ENCODE measurements at places on chromosomes 7 and 10. TPM values are rescaled to one million over a fixed set of nuclear protein-coding genes. Genes with fewer than 3 reads are reported as not detected.

DNA sequence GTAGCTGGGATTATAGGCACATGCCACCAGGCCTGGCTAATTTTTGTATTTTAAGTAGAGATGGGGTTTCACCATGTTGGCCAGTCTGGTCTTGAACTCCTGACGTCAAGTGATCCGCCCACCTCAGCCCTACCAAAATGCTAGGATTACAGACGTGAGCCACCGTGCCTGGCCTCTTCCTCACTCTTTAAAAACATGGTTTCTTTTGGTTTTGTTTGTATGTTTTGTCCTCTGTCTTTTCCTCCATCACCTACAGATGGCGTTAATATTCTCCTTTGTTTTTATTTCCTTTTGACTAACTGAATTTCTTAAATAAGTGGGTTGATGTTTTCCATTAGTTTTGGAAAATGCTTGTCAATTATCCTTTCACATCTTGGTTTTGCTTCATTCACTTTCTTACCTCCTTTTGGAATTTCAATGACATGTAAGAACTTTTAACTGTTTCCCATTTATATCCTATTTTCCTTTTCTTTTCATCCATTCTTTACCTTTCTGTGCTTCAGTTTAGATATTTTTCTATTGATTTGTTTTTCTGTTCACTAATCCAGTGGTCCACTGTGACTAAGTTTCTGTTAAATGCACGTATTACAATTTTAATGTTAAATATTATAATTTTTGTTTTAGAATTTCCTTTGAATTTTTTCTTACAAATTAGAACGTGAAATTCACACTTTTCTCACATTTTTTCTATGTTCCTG is 104.1 kb downstream of the ZNF467 start:
- DNase-seq, result no peak

- DNase-seq, result peak; percentile 65
These were observed 8.8 kb downstream of the TSPAN15 start for GRCh38 chr10:69459893-69460575.

- no peak for DNase-seq
These were observed 62.1 kb upstream of the STEAP1B start for GRCh38 chr7:22561895-22562593.

DNA sequence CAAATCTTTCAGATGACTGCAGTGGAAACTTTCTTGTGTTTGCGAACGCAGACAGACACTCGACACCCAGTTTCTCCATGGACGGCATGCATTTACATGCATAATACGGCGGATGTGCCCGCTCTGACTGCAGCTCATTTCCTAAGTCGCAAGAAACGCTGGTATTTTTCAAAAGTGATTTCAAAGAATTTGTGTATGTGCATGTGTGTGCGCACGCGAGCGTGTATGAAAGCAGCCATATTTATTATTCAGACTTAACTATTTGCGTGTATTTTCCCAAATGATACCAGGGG is 436.5 kb upstream of the MGMT start:
- DNase-seq, result no peak

DNA sequence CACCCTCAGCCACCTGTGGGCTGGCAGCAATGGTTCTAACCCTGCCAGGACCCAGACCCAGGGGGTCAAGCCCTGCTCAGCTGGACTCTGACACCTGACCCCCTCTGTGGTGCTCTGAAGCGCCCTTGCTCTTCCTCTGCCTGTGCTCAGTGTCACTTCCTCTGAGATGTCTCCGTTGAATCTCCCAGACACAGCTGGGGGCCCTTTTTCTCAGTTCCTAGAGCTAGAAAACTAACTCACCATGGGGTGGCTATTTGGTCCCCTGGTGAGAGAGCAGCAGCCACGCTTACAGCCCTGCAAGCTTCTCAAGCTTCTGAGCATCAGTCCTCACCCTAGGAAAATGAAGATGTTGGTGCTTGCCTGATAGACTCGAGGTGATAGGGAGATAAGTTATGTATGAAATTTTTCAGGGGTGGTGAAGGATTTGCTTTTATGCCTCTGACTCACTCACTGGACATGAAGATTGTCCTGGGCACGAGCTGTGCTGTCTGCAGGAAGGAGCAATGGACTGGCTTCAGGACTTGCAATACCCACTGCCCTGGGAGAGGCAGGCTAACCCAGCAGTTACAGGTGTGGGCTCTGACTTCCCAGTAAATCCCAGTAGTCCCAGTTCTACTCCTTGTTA is 29.6 kb downstream of the COL13A1 start:
- no peak for DNase-seq

DNA sequence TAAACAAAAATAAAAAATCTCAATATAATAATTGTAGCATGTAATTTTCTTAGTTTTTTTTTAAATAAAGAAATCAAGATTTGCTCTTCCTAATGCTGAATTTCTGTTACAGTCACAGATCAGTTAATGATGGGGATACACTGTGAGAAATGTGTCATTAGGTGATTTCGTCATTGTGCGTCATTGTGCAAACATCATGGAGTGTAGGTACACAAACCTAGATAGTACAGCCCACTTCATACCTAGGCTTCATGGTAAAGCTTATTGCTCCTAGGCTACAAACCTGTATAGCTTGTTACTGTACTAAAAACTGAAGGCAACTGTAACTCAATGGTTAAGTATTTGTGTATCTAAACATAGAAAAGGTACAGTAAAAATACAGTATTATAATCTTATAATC is 74.4 kb upstream of the LSM8 start:
- DNase-seq, result no peak

GRCh38 chr7:71507680-71508602 is 376.0 kb downstream of the GALNT17 start:
- DNase-seq, result no peak

The NANOS1 gene
- 0.26 TPM for total RNA-seq

DNA sequence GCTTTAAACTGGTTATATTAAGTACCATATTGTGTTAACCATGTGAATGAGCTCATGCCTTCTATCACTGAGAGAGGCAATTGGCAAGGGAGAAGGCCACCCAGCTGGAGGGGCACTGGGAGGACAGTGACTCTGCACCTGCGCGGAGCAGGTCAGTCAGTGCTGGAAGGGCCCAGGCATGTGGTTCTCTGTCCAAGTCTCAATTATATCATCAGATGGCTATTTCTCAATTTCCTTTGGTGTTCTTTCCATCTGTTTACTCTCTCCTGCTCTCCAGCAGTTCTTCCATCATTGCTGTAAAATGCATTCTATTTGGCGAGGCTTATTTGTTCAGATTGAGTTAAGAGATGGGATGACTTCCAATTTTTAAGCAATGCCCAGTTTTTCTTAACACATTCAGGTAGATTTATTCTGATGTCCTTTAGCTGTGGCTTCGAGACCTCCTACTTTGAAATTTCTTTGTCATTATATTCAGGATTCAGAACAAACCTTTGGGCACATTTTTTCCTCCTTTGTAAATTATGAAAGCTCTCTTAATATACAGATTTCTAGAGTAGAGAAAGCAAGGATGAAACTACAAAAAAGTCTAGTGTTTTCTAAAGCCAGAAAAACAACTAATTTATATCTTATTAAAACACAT is 159.3 kb downstream of the BMPER start:
- no peak for DNase-seq

DNA sequence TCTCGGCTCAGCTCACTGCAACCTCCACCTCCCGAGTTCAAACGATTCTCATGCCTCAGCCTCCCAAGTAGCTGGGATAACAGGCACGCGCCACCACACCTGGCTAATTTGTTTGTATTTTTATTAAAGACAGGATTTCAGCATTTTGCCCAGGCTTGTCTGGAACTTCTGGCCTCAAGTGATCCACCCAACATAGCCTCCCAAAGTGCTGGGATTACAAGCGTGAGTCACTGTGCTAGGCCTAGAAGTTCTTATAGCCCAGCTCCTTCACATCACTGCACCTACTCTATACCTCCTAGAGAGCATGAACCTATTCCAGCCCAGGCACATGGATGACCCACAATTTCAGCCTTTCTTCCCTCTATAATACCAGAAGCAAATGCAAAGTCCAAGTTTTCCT is 1.3 kb upstream of the BLOC1S2 start:
- DNase-seq, result no peak

DNA sequence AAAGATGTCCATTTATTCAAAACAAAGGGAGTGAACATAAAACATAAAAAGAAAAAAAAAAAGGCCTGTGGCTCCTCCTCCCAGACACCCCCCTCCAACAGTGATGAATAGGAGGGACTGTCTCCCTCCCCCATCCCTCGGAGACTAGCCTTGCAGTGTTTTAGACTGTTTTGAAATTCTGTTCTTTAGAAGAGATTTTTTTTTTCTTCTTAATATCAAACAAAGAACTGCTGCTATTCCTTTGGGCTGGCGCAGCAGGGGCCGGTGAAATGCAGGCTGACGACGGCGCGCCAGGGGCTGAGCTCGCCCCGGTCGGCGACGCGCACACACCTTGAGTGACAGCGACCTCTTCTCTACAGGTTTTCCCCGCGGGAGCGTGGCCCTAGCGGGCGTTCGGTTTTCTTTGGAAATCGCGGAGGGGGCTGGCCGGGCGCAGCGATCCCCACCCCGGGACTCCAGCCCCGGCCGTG is at the start of gene LANCL2:
LANCL2 (plus strand) TSS at position 133 of the 470 bp plus-strand sequence. CDS start 689 bp downstream, outside the sequence.
- DNase-seq, result no peak

The RELN gene
- total RNA-seq, result 0.83 TPM

The DPP6 gene
- total RNA-seq, result 3.6 TPM

DNA sequence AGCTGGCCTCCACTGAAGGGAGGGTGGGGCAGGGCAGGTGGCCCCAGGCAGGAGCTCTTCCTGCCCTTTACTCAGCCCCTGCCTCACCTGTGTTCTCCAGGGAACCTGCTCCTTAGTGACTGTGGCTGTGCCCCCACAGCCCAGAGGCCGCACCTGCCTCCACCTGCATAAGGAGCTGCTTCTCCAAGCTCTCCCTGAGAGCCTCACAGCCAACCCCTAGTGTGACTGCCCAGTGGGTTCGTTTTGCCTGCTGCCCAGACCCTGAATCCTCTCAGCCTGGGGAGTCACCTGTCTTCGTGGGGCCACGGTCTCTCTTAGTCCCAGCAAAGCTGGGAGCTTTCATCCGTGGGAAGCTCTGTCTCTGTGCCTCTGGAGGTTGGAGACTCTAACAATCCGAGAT is 94.4 kb downstream of the GLRX3 start:
- peak; percentile 41 for DNase-seq

The LHFPL3 gene
- not detected for total RNA-seq

DNA sequence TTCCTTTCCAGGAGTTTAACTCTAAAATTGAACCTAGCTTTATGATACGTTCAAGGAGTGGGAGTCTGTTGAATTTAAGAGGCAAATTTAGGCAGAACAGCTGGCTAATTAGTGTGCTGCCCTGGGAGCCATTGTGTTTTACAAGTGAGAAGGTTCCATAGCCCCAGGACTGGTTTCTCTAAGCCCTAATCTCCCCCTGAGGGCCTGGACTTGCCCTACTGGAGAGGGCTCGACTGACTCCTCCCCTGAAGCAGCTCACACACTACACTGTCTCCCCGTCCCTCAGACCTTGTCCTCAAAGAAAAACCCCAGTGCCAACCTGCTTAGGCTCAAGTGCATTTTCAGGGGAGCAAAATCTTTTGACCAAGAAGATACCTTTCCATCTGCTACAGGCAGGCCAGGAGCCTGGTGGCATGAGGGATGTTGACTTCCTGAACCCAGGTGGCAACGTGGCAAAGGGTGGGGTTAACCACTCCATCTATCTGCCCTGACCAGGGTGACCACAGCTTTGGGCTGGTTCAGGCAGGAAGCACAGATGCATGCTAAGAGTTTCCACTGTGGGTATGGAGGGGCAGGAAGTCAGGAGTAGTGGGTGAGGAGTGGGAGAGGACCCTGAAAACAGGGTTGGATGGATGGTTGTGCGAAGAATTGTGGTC is 68.9 kb upstream of the CARD11 start:
- DNase-seq, result no peak

The CPA1 gene
- 1.5 TPM for total RNA-seq

- no peak for DNase-seq
These were observed 86.3 kb downstream of the ALOX5 start for GRCh38 chr10:45460235-45460878.

DNA sequence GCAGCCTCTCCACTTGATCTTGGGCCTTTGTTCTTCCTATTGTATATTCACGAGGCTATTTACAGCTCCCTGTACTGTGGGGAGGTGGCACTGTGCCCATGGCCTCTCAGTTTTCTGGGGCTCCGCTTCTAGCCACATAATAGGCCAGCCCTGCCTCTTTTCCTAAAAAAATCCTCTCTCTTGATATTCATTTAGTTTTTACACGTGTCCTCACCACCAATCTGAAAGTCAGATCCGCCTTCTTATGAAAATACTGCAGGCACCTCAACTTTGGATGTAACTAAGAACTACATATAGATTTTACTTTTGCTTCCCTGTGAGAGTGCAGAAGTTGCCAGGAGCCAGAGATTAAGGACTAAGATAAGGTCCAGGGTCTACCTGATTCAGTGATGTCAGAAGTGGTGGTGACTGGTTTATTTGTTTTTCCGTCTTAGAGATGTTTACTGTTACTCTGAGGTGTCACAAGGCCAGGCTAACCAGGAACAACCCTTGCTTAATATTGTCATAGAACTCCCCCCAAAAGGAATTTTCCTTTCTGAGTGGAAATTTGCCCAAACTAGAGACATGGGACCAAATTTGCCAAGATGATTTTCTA is 7.8 kb downstream of the BAMBI start:
- DNase-seq, result no peak

The GPR26 gene
- total RNA-seq, result not detected

GRCh38 chr7:157900011-157900410 is 563.2 kb downstream of the DNAJB6 start:
- no peak for DNase-seq

GRCh38 chr10:128716181-128716580 is 590.0 kb upstream of the MKI67 start:
- no peak for DNase-seq

DNA sequence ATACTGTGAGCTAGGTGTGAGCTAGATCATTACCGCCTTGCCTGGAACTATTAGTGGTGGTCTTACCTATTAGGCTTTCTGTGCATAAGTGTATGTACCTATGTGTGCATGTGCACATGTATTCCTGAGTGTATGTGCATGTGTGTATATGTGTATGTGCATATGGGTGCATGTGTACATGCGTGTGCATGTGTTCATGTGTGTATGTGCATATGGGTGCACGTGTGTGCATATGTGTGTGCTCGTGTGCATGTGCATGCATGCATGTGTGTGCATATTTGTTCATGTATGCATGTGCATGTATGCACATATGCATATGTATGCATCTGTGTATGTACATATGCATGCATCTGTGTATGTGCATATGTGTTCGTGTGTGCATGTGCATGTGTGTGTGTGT is 508.3 kb upstream of the ADARB2 start:
- no peak for DNase-seq

- DNase-seq, result peak; percentile 62
These were observed 62.0 kb downstream of the CFAP46 start for GRCh38 chr10:132880128-132880981.
